ENCODE measurements at places on chromosomes 4 and X.

- DNase-seq = no peak
Observed at GRCh38 chr4:181293541-181293940, 949.7 kb upstream of the TENM3 start.

DNA sequence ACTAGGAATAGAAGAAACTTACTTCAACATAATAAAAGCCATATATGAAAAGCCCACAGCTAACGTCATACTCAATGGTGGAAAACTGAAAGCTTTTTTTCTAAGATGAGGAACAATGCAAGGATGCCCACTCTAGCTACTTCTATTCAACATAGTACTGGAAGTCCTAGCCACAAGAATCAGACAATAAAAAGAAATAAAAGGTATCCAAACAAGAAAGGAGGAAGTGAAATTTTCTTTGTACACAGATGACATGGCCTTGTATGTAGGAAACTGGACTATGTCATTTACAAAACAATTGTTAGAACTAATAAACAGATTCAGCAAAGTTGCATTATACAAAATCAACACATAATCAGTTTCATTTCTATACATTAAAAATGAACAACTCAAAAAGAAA, 25.5 kb upstream of the NXT2 start:
- DNase-seq = no peak

DNA sequence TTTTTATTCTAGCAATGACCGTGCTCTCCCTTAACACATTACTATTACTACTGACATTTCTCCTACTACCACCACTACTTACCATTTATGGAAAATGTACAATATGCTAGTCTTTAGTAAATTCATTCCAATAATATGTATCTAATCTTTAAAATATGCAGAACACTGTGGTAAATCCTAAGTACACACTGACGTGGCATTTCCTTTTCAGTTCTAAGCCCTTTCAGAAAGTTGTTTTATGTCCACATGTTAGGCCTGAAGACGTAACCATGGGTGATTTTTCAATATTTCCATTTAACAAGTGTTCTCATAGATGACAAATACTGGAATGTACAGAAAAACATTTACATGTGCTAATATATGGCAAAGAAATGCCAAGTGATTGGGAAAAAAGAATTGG, 268.6 kb upstream of the SLIT2 start:
- peak; percentile 51 for DNase-seq

DNA sequence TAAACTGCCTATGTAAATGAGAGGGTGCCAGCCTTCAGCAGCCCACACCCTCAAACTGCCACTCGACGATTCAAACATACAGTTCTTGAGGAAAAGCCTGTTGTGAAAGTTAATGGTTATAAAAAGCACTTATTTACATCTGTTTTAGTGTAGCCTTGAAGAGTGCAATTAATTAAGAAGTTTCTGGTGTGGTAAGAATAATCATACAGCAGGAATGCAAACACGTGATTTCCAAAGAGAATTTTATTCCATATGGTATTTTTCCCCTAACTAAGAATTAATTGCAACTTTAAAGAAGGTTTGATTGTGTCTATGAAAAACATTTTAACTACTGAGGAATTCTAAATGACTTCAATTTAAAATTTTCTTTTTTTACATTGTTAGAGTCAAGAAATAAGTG, 176.3 kb upstream of the PITX2 start:
- no peak for DNase-seq

GRCh38 chr4:184861047-184861446, 35.3 kb upstream of the ACSL1 start:
- no peak for DNase-seq

DNA sequence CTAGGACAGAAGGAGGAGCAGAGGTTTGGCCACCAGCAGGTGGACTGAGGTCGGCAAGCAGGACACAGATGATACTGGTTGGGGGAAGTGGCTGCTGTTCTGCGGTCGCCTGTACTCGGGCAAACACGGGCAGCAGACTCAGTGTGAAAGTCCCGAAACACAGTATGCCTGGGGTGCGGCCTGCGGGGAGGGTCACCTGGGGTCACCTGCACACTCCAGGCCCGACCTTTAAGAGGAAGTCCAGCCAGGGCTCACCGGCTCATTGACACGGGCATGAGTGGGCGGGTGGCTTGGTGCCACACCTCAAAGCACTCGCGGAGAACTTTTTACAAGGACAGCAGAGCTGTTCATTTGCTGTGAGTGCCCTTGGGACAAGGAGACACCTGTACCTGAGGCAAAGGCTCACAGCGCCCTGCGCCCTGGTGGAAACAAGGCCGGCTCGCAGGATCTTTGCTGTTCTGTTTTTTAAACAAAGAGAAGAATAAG, 71.5 kb upstream of the MXD4 start:
- DNase-seq = no peak

DNA sequence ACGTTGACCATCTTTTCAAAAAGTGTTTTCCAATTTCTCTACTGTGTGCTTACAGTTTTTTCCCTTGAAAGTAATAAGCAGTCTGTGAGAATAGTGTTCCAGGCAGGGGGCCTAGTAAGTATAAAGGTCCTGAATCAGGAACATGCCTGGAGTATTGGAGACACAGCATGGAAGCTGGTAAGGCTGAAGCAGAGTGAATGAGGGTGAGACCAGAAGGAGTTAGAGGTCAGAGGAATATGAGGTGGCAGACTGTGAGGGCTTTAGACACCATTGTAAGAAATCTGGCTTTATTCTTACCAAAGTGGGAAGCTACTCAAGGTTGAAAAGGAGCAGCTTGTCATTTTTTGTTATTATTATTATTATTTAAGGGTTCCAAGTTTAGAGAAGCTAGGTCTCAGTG, 107.4 kb downstream of the CT47B1 start:
- DNase-seq = no peak

- DNase-seq = no peak
Observed at GRCh38 chr4:124710911-124711310, 1.6 kb downstream of the ANKRD50 start.

GRCh38 chr4:148052448-148052847, 320.6 kb downstream of the ARHGAP10 start:
- no peak for DNase-seq

- DNase-seq = no peak
Observed at GRCh38 chr4:83108101-83108861, 6.2 kb downstream of the PLAC8 start.

GRCh38 chr4:87103691-87104187, 116.7 kb downstream of the KLHL8 start:
- peak; percentile 64 for DNase-seq

DNA sequence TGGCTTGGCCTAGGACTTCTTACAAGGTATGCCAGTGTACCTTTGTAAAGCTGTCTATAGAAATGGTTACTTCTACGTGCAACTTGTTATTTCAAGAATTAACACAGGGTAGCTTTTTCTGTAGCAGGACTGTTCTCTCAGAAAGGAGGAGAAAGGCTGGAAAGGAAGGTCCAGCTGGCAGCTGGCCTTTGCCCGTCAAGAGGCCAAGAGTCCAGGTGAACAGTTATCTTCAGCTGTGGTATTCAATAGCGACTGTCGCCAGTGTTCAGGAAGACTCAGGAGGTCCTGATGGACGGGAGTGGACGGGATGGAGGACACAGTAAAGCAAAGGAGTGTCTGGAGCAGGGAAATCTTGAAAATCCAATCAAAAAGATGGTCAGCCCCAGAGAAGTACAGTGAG, 4.7 kb downstream of the CYP4V2 start:
- no peak for DNase-seq

- DNase-seq = no peak
Observed at GRCh38 chrX:66918511-66918910, 279.6 kb upstream of the EDA2R start.

DNA sequence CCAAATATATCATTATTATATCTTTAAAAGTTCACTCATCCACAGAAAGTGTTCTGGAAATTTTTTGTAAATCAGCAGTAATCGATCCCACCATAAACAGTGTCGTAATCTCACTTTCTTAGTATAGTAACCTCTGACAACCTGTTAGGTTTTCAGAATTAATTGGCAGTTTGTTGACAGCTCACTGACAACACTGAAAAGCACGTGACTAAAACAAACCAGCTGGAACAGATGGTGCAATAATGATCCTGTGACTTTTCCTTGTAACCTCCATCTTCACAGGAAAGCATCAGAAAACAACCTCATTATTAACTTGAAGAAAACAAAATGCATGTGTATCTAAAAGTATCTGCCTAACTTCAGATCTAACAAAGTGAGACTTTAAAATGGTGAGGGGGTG, 48.5 kb downstream of the FSTL5 start:
- DNase-seq = no peak

DNA sequence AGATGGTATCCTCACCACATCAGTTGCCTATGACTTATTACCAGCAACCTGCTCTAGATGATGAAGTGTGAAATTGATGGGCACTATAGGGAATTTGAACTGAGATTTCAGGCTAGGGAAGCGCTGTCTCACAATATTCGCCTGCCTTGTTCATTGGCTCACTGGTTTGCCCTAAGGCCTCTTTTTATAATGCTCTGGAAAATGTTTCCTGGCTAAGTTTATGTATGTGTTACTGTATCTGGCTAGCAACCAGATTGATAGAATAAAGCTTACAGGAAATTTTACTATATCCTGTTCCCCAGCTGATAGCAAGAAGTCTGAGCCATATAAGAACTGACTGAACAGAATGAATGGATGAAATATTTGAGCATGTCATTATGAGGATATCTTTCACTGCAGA, 71.6 kb downstream of the GSTCD start:
- DNase-seq = no peak

GRCh38 chrX:72123471-72124185, 8.1 kb downstream of the RTL5 start:
- DNase-seq = no peak

GRCh38 chrX:53223955-53224859, 800 bp downstream of the KDM5C start:
- DNase-seq = peak; percentile 41

GRCh38 chr4:174061026-174061425, 222.4 kb downstream of the FBXO8 start:
- DNase-seq = no peak

DNA sequence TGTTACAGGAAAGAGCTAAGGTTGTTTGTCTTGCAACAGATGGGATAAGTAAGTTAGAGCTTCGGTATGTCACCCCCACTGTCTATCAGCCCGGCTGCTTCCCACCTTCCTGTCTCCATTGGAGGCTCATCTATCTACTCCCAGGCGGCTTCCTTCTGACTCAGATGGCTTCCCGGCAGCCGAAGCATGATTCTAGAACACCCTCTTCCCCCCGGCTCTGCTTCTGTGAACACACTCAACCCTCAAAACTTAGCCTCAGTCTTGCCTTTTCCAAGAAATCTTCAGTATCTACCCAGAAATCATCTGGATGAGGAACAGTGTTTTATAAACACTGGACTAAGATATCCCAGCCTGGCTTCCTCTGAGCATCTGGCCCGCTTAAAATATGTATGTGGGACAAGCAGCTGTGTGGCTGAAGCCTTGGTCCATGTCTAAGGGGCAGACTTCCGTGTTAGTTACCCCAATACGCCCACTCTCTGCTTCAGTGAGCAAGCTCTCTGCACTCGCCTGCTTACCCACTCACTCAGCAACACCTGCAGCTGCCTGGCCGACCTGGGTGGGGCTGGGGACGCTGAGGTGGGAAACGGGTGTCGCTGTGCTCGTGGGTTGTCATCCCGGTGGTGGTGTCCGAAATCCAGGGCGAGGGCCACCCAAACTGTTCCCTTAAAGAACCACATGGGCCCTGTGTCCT, 12.0 kb upstream of the SLC2A9 start:
- no peak for DNase-seq

- DNase-seq = no peak
Observed at GRCh38 chr4:23874536-23874901, 15.3 kb downstream of the PPARGC1A start.

DNA sequence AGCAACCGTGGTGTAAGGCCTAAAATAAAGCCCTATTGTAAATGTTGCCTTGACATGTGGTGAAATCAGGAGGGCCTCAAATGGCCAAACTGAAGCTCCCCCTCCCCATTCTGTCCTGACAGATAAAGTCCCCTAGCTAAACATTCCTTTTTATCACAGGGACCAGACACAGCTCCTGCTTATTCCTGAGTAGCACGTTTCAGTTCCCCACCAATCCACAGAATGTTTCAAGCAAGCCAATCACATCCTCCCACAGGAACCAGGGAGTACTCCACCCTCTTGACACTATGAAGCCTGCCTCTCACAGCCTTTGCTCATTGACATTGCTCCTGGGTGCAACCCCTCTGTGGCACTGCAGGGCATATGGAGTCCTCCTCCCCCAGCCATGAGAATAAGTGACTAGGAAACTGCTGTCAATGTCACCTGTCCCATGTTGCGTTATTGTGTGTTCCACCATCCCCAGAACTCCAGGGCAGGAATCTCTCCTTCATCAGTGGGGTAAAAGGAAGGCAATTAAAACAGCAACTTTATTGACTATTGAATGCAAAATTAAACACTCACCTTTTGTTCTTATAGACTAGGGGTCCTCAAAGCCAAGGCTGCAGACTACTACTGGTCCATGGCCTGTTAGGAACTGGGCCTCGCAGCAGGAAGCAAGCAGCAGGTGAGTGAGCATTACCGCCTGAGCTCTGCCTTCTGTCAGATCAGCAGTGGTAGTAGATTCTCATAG, 128.1 kb downstream of the COL25A1 start:
- DNase-seq = no peak

GRCh38 chr4:185096032-185096653, 46.9 kb upstream of the SLC25A4 start:
- DNase-seq = no peak

GRCh38 chrX:72306085-72306801, 529 bp upstream of the CITED1 start:
- no peak for DNase-seq

DNA sequence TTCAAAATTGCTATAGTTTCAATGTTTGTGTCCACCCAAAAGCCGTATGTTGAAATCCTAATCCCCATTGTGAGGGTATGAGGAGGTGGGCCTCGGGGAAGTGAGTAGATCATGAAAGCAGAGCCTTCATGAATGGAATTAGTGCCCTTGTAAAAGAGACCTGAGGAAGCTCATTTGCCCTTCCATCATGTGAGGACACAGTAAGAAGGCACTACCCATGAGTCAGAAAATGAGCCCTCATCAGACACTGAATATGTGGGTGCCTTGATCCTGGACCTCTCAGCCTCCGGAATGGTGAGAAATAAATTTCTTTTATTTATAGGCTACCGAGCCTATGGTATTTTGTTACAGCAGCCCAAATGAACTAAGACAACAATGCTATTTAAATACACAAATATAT, 57.7 kb upstream of the EFHC2 start:
- DNase-seq = no peak

DNA sequence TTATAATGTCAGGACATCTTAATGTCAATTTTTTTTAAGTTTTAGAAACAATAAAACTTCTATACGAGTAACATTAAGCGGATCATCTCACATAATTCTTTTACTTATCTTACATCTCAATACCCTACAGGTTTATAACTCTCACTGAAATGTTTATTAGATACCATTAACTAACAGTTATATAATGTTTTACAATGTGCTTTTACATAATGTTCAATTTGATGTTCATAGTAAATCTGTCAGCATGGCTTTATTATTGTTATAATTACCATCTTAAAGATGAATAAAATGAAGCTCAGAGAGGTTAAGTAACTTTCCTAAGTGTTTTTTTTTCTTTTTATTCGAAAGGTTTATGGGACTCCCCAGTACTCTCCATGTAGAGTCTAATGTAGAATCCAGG, 33.9 kb upstream of the WDFY3 start:
- no peak for DNase-seq

GRCh38 chr4:184423003-184423686, 51.2 kb downstream of the IRF2 start:
- DNase-seq = no peak

Measured in epithelial cell of prostate (primary cell).